ENCODE measurements at places on chromosomes 11 and 22.

- peak; percentile 25 for DNase-seq
Measured at GRCh38 chr11:133934599-133935550, 21.9 kb downstream of the IGSF9B start.

DNA sequence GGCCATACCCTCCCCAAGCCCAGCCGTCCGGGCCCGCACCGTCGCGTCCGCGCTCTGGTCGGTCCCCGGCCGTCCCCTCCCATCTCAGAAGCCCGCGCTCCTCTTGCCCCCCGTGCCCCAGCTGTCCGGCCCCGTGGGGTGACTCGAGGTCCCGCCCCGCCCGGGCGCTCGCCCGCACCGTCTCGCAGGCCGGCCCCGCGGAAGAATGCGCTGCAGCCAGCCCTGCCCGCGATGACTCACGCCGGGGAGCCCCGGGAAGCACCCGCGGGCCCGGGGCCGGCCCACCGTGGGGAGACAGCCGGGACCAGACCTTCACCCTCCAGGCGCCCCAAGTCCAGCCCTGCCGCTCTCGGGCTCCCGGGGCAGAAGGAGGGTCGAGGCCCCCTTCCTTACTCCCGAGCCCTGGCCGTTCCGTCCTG is 320 bp upstream of the PHLDA2 start:
- DNase-seq: no peak

DNA sequence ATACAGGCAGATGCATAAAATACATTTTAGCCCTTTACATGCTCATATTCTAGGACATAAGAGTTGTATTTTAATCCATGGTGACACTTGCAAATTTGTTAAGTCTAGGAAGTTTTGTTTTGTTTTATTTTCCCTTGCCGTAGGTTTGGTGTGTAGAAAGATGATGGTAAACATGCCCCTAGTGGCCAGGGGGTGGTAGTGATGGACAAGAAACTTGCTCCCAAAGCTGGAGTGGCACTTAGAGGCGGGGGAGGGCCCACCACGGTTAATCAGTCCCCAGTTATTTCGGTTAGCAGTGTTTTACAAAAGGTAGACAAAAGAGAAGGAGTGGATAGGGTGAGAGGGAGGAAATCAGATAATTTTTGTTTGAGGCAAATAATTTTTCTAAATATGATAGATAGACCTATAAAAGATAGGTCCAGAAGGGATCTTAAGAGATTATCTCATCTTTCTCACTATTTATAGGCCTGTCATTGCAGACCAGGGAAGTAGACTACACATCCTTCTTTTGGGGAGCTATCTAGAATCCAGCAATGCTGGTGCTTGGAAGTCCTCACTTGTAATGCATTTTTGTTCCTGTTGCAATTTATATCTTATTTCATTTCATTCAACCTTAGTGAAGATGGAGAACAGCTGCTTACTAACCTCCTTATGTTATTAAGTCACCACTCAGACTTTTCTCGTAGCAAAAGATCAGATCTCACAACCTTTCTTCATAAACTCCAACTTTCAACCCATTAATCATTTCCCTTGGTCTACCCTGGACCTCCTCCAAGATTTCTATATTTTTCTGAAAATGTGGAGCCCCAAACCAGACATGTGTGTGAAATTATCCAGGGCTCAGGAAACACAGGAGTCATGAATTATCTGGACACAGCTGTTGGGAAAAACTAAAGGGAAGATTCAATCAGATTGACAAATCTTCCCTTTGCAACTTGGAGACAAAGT is 5.9 kb upstream of the BDNF start:
- no peak for DNase-seq

DNA sequence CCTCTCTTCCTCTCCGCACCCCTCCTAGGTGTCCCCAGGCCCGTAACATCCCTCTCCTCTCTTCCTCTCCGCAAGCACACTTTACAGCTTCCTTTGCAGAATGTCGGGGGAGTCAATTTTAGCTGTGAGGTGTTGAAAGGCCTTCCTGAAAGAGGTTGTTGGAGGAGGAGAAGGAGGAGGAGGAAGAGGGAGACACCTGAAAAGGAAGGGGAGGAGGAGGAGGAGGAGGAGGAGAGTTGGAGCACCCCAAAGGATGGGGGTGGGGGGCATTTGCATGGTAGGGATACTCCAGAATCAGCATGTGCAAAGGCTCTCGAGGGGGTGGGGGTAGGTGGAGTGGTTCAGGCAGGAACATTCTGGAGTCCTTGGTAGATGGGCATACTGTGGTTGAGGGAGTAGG is 1045.1 kb downstream of the TBC1D22A start:
- no peak for DNase-seq

- no peak for DNase-seq
Measured at GRCh38 chr11:607020-607780, 8.6 kb downstream of the IRF7 start.

DNA sequence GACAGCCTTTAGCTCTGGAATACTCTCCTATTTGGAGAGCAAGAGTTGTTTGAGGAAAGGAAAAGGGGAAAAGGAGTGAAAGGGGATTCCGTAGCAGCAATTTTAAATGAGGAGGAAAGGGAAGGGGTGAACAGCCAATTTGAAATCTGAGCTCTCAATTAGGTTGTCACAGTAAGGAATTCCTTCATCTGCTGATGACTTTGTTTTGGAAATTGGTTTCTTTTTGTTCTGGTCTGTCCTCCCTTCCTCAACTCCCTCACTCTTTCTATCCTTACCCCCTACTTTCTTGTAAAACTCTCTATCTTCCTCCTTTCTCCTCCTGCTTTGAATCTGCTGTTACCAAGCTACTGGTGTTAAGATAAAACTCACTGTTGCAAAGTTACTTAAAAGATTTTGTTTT is 1155.6 kb downstream of the DLG2 start:
- DNase-seq: no peak

GRCh38 chr11:1404461-1405185 is 14.9 kb downstream of the BRSK2 start:
- DNase-seq: no peak

DNA sequence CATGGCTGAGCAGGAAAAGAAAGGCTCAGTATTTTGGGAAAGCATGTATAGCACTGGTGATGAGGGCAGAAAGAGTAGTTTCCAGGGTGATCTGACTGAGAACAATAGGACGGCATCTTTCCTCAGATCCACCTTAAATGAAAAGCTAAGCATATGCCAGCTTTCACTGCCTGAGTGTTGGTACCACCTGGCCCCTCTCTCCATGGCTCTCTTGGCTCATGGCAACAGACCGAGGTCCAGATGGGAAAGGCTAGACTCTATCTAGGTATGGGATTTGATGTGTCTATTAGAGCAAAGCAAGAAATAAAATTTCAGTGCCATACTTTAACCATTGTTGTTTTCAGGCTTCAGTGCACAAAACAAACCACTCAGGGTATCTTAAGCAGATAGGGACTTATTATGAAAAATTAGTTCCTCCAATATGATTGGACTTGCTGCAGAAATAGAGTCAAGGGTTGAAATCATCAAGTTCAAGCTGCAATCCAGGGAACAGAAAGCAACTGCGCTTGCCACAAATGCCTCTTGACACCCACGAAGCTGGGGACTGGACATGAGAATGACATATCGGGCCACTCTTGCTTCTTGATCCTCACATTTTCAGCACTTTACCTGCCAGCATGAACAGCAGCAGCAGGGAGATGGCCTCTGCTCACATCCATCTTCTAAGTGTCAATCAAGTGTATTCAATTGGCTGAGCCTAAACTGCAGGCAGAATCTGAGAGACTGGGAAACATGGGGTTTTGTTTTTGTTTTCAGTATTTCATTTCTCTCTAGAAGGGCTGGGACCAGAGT is 64.0 kb upstream of the SNX19 start:
- DNase-seq: no peak

GRCh38 chr22:25892678-25893077 is 150.7 kb downstream of the MYO18B start:
- no peak for DNase-seq

DNA sequence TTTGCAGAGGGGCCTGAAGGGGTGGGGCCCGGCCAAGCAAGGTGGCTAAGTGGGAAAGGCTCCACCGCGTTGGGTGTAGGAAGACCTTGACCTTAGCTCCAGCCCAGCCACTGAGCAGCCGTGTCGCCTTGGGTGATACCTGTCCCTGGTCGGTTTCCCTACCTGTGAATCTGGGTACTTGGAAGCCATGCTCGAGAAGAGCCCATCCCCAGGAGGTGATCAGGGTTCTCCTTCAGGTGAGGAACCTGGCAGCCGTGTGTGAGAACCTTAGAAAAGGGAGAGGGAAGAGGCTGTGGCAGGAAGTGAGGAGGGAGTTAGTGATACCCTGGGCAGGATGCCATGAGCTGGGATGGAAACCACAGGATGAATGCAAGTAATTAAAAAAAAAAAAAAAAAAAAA is 21.6 kb downstream of the PPARA start:
- no peak for DNase-seq

GRCh38 chr11:35539781-35540281 is 14.4 kb upstream of the PAMR1 start:
- DNase-seq: no peak

DNA sequence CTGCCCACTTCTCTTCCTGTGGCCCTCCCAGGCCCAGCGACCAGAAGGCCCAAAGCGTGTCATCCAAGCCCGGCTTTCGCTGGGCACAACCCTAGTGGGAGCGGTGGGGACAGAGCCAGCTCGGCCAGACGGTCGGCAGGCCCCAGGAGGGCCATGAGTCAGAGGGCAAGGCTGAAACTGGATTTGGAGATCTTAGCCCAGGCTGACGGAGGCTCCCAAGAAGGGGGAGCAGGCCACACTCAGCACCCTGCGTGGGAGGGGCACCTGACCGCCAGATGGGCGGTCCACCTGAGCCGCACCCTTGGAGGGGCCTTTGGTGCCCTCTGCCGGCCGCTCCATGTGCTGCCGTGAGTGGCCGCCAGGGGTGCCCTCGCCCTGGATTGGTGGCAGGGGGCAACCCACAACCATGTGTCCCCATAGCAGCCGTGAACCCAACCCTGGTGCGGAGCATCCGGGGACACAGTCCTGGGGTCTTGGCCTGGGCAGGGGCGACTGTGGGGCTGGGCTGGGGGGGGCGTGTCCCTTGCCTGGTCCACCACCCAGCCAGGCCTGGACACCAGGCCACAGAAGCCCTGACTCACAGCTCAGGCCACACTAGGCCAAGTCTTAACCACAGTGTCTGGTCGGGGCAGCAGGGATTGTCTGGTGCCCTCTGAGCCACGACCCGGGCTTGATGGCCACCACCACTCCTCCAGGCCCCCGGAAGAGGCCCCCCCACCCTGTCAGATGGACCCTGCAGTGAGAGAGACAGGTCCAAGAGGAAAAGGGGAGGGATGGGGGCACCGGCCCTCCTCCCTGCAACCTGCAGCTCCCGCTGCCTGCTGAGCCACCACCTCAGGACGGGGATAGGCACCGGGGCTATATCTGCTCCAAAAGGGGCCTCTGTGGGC is 19.2 kb upstream of the TALDO1 start:
- no peak for DNase-seq

DNA sequence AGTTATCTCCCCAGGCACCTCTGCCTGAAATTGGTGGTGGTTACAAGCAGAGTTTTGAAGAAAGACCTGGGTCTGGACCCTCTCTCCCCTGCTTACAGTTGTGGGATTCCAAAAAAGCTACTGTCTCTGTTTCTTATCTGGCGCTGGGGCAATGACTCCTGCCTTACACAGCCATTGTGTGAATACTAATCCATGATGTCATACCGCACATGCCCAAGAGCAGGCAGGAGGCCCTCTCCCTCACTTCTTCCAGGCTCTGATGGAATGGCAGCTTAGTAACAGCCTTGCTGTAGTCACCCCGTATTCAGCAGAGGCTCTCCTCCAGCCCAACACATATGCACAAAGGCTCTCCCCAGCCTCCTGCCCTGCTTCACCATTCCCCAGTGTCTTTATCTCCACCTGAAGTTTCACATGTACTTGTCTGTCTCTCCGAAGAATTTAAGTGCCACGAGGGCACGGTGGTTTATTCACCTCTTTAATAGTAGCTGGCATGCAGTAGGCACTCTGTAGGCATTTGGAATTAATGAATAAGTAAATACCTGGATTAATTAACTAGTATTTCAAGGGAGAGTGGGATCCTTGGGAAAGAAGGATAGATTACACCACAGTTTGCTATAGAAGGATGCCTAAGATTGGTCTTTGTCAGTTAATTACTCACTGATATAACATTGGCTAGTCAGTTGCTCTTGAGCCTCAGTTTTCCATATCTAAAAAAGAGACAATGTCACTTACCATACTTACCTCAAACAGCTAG is 165.6 kb downstream of the ETS1 start:
- DNase-seq: no peak

GRCh38 chr11:85825616-85826015 is 14.7 kb upstream of the SYTL2 start:
- no peak for DNase-seq

DNA sequence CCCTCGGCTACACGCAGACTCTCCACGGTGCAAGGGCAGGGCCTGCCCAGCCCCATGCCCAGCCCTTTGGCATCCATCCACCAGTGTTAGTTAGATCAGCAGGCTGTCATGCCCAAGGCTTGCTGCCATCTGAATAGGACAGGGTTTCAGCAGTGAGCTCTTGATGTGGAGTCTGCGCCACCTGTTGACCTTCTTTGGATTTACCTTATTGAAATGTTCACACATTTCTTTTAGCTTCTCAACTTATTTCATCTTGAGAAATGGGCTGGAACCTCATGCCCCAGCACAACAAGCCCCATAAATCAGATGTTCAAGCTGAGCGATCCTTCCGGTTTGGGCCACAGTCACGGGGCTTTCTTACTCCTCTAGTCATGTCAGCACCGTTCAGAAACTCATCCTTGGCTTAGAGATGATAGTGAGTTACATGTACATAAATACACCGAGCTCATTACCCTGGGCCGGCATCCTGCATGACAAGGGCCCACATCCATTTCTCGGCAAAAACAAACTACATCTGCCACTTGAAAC is 61.7 kb downstream of the PARVB start:
- DNase-seq: no peak

DNA sequence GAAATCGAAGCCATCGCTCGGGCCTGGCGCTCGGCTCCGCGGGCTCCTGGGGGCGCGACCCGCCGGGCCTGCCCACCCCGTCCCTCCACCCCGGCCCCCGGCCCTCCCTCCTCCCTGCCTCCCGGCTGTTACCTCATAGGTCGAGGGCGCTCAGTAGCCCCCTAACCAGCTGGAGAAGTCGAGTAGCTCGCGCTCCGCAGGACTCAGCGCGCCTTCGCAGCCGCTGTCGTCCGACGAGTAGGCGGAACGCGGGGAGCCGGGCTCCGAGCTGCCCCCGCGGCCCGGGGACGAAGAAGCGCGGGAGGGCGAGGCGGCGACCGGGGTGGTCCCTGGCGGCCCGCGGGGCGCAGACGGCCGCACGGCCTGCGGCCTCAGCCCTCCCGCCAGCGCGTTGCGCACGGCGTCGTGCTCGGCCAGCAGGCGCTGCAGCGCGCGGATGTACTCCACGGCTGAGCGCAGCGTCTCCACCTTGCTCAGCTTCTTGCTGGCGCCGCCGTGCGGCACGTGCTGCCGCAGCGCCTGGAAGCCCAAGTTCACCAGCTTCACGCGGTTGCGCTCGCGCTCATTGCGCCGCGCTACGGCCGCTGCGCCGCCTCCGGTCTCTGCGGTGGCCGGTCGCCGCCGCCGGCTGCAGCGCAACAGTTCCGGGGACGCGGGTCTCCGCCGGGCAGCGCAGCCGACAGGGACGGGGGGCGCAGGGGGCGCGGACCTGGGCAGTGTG is 627 bp downstream of the ASCL2 start:
- DNase-seq: peak; percentile 34
